ENCODE measurements at places on chromosomes 5 and 9. TPM values are rescaled to one million over a fixed set of nuclear protein-coding genes. Genes with fewer than 3 reads are reported as not detected.

The DOCK8 gene
- 10.6 TPM for total RNA-seq

The NMUR2 gene
- total RNA-seq: not detected

The EIF4E1B gene
- total RNA-seq: not detected

The IL5 gene
- not detected for total RNA-seq

The NSD1 gene
- 25.2 TPM for total RNA-seq

The SAXO1 gene
- total RNA-seq: not detected

The GPR150 gene
- 0.15 TPM for total RNA-seq

The CSF1R gene
- total RNA-seq: 13.0 TPM

The NOL6 gene
- total RNA-seq: 13.2 TPM

All from right lobe of liver (tissue), 6 donors.